ENCODE measurements at places on chromosomes 11 and 22.

DNA sequence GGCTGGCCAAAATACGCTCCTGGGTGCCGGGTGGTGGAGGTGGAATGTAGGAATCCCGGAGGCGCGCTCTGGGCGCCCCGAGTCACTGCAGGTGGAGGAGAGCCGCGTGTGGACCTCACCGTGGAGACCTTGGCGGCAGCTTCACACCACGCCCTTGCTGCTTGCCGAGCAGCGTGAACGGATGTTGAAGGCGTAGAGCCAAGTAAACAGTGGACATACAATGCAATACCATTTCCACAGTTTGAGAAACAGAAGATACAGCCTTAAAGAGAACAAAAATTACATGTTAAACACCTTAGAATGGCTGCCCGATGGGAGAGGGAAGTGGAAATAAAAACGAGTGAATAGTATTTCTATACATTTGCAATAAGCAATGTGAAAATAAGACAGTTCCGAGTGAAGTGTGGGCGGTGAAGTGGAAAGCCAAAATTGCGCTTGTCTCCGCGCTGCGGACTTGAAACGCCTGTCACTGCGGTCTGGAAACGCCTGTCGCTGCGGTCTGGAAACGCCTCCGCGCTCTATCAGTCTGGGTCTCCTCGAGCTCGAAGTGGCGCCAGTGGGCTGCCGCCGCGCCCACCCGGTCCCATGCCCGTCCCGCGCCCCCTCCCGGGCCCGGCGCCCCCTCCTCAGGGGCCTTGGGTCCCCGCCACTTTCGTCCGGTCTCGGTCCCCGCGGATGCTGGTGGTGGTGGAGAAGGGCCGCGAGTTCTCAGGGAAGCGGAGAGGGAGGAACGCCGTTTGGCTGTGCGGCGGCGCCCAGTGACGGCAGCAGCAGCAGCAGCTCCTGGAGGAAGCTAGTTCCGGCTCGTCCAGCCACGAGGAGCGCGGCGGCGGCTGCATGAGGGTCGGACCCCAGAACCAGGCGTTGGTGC, 1.6 kb downstream of the NCR3LG1 start:
- DNase-seq, result no peak

- DNase-seq, result no peak
These were observed 23.9 kb upstream of the TCF20 start for GRCh38 chr22:42294034-42294985.

DNA sequence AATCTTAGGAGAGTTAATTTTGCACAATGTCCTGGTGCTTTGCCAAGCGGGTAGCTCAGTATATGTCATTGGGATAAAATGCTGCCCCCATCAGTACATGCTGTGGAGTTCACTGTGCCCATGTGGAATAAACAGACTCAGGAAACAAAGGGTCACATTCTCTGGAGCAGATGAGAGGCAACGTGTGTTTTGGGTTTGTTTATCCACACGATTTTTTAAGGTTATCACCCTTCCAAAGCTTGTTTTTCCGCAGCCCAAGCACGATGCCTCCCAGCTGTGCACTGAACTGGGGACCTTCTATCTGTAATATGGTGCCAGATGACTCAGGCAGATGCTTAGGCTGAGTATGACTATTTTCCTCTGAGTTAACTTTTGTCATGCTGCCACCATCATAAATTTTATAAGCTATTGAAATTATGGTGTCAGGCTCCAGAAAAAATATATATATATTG, 6.5 kb downstream of the OR4D6 start:
- no peak for DNase-seq

- no peak for DNase-seq
These were observed 181.7 kb upstream of the TBCEL start for GRCh38 chr11:120842195-120842594.

- DNase-seq, result no peak
These were observed 16.8 kb downstream of the CUL5 start for GRCh38 chr11:108025387-108026080.

All from SIG-M5 (cell line).